ENCODE measurements at places on chromosomes 3 and 15. TPM values are rescaled to one million over a fixed set of nuclear protein-coding genes. Genes with fewer than 3 reads are reported as not detected.

The TMC3 gene
- 0.31 TPM for total RNA-seq

The TNIK gene
- total RNA-seq: 118 TPM

The RASL12 gene
- 2.8 TPM for total RNA-seq

The SKOR1 gene
- total RNA-seq: 0.63 TPM

All from parietal lobe (tissue), 2 donors.